ENCODE measurements at places on chromosomes 2 and 18.

DNA sequence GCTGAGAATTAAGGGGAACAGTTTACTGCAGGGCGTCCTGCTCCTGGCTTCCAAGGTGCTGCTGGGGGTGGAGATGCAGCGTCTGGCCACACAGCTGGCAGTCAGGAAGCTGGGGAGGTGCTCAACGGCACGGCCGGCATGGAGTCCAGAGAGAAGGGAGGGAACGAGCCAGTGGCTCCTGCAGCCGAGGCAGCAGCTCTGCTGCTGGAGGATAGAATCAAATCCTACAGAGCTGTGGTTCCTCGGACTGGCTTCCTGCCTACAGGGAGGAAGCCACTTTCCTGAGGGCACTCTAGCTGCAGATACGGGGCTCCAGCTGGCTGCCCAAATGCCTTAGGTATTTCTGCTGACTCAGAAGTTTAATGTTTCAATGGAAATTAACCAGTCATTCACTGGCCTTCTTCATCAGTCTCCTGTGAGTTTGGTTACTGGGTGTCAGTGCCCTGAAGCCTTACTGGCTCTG lies 266.3 kb downstream of the TWIST2 start:
- DNase-seq, result no peak

DNA sequence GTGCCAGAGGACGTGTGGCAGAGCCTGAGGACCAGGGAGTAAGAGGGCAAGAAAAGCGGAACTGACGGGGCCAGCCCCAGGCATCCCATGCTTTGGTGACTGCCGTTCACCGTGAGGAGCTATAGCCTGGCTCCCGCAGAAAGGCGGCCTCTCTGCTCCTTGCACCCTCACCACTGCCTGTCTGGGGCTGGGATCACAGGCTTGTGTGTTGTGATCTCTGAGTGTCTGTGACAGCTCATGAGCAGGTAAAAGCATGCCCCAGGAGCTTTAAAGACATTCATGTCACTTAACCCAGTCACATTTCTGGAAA lies 266.8 kb upstream of the RAB6C start:
- no peak for DNase-seq

GRCh38 chr2:197124639-197125390 lies 185.8 kb downstream of the ANKRD44 start:
- DNase-seq, result no peak

DNA sequence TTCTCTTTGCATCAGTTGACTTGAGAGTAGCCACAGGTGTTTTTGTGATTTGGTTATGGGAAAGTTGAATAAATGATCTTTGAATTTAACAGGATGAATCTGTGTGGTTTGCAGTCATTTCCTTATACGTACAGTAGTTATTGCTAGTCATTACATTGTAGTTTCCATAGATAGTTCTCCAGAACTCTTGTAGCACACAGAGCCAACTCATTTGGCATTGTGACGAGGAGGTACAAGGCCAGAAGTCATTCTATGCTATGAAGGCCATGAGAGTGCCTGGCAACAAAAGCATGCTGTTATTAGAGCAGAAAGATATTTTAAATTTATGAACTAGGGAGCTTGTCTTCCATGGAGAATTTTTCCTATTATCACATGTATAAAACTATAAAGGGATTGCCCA lies 973.0 kb upstream of the CHAC2 start:
- DNase-seq, result no peak

DNA sequence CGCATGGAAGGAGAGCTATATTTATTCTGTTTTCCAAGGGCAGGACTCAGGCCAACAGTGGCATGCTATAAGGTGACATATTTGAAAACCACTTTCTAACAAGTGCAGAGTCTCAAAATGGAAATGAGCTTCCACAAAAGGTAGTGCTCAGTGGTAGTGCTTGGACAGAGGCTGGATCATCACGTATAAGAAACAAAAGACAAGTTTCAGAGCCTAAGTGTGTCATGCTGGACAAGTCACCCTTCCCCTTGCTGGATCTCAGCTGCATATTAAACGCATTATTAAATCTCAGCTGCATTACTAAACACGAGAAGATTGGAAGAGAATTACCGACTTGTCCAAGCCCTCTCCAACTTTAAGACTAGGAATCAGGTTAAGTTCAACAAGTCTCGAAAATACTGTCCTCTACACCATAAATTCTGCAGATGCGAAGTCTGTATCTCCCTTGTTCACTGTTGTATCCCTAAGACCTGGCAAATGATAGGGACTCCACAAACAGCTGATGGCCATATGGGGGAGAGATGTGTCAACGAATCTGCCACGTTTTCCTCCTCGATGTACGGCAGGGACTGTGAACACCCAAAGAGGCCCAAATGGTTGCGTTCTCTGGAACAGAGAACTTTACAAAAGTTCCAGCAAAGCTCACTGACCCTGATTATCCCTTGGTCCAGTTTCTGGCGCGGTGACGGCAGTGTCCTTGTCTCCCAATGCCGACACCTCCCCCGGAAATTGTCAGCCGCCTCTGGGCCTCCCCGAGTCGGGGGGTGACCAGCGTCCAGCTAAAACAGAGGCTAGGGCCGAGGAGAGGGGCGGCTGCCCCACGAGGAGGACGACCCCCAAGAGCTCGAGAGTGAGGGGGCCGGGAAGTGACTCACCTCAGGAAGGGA lies 611 bp downstream of the NOL10 start:
- no peak for DNase-seq

- DNase-seq, result no peak
Observed at GRCh38 chr2:219523031-219523671, 8.9 kb downstream of the ASIC4 start.

- DNase-seq, result no peak
Observed at GRCh38 chr2:64104933-64105332, 39.3 kb downstream of the PELI1 start.

- DNase-seq, result no peak
Observed at GRCh38 chr2:76928026-76928425, 594.1 kb downstream of the LRRTM4 start.

DNA sequence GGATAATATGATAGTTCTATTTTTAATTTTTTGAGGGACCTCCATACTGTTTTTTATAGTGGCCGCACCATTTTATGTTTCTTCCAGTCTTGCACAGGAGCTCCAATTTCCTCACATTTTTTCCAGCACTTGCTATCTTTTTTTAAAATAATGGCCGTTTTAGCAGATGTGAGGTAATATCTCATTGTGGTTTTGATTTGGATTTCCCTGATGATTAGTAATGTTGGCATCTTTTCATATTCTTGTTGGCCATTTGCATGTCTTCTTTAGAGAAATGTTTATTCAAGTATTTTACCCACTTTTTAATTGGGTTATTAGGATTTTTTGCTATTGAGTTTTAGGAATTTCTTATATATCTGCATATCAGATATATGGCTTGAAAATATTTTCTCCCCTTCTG lies 29.9 kb upstream of the NAPG start:
- no peak for DNase-seq

DNA sequence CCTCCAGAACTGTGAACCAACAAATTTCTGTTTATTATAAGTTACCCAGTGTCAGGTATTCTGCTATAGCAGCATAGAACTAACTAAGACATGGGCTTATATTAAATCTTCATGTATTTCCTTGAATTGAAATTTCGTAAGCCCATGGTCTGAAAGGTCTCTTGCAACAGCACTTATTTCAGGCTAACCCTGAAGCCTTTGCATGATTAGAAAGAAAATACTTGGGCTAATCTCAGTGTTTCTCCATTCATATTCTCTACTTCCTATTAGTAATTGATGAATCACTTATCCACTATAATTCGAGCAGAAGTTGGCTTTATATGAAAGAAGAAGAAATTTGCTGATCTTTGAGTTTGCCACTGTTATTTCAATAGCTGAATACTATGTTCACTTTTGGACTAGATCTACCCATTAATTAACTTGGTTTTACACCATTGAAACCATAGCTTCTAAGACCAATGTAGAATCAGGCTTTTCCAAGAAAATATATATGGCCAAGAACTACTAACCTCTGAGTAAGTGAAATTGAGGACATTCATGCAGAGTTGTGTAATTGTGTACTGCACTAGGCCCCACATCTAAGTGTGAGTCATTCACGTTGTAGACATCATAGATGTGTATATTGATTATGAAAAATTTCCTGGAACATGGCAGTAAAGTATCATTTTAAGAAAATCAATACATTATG lies 731.6 kb downstream of the SOCS6 start:
- no peak for DNase-seq

- no peak for DNase-seq
Observed at GRCh38 chr2:160221391-160222276, 21.6 kb upstream of the ITGB6 start.

- no peak for DNase-seq
Observed at GRCh38 chr2:239824866-239825704, 200.1 kb downstream of the NDUFA10 start.

DNA sequence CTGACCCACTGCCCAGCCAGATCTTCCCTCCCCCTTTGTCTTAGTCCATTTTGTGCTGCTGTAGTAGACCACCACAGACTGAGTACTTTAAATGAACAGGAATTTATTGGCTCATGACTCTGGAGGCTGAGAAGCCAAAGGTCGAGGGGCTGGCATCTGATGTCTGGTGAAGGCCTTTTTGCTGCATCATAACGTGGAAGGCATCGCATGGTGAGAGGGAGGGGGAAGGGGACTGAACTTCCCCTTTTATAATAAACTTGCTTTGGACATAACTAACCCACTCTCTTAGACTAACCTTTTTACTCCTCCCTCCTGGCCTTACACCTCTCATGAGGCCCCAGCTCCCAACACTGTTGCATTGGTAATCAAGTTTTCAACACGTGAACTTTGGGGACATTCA lies 83.8 kb downstream of the MAP4K4 start:
- no peak for DNase-seq

DNA sequence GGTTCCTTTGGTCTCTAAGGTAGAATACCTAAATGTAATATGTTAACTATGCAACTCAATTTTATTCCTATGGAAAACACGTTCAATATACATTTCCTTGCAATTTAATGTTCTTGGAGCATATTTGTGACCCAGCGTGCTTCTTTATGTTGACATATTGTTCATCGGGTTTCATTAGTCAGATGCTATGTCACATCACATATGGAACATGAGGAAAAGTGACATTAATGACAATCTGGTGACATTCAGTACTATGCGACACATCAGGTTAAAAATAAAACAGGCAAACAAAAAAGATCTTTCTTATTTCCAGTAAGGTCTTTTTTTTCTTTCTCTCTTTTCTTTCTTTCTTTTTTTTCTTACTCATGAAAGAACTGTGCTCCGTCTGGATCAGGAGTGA lies 135.6 kb upstream of the SMIM21 start:
- no peak for DNase-seq

GRCh38 chr18:36364911-36365624 lies 67.6 kb downstream of the FHOD3 start:
- DNase-seq, result no peak

- DNase-seq, result no peak
Observed at GRCh38 chr2:2587354-2587753, 256.3 kb upstream of the MYT1L start.

- peak; percentile 26 for DNase-seq
Observed at GRCh38 chr2:75200140-75201096, 1.1 kb upstream of the TACR1 start.

GRCh38 chr2:100060875-100061274 lies 81.5 kb downstream of the AFF3 start:
- DNase-seq, result peak; percentile 4

Measured in activated naive CD8-positive, alpha-beta T cell treated with anti-CD3 and anti-CD28 coated beads for 36 hours (primary cell).